ENCODE measurements at places on chromosomes 7 and 10.

DNA sequence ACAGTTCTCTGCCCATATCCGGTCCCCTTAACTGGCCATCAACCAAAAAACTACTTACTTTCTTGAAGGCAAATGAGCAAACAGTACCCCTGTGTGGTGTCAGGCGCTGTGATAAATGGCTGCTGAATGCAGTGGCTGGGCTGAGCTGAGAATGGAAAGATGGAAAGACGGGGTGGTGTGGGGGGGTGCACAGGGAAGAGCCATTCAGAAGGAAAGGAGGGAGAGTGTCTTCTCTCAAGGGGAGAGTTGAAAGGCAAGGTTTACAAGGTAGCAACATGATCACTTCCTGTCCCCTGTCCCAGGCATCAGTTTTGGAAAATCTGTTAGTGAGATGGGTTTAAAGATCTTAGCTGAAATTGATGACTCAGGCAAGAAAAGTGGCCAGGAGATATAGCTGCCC, 22.5 kb downstream of the EMX2 start:
- H3K36me3 ChIP-seq = no peaks in the 10 kb centered on the region
- H3K4me3 ChIP-seq = no peak overlapping the region
- no peak overlapping the region for H3K27ac ChIP-seq
- H3K4me1 ChIP-seq = peaks cover 25% of the 10 kb centered on the region
- peaks cover 23% of the 10 kb centered on the region for H3K27me3 ChIP-seq
- DNase-seq = no peak

GRCh38 chr7:101856473-101857357, 39.3 kb downstream of the CUX1 start:
- H3K27ac ChIP-seq = peak overlapping the region; percentile 86
- H3K27me3 ChIP-seq = peaks cover 3% of the 10 kb centered on the region
- H3K36me3 ChIP-seq = peaks cover 21% of the 10 kb centered on the region
- peaks cover 84% of the 10 kb centered on the region for H3K4me1 ChIP-seq
- DNase-seq = peak; percentile 19

GRCh38 chr7:152120210-152120609, 94.7 kb downstream of the GALNT11 start:
- no peak for DNase-seq
- no peaks in the 10 kb centered on the region for H3K4me1 ChIP-seq
- peaks cover 90% of the 10 kb centered on the region for H3K36me3 ChIP-seq
- H3K4me3 ChIP-seq = no peak overlapping the region
- no peak overlapping the region for H3K27ac ChIP-seq

GRCh38 chr7:139536152-139536551, 12.7 kb downstream of the CLEC2L start:
- H3K27ac ChIP-seq = no peak overlapping the region
- H3K4me3 ChIP-seq = no peak overlapping the region
- H3K27me3 ChIP-seq = peaks cover 29% of the 10 kb centered on the region
- DNase-seq = no peak
- H3K4me1 ChIP-seq = no peaks in the 10 kb centered on the region

GRCh38 chr10:36366843-36367242, 724.7 kb upstream of the FZD8 start:
- H3K27me3 ChIP-seq = peaks cover 8% of the 10 kb centered on the region
- no peak overlapping the region for H3K27ac ChIP-seq
- no peaks in the 10 kb centered on the region for H3K4me1 ChIP-seq
- no peaks in the 10 kb centered on the region for H3K36me3 ChIP-seq

GRCh38 chr10:11440250-11441150, 170.9 kb downstream of the USP6NL start:
- peaks cover 4% of the 10 kb centered on the region for H3K27me3 ChIP-seq
- H3K4me3 ChIP-seq = no peak overlapping the region
- DNase-seq = no peak
- peaks cover 51% of the 10 kb centered on the region for H3K4me1 ChIP-seq
- H3K27ac ChIP-seq = no peak overlapping the region

All from nephron progenitor cell (in vitro differentiated cells).